ENCODE measurements at places on chromosomes 3 and 15.
A peak's percentile ranks its signal among the peaks of the same experiment; 100 is the strongest.

- DNase-seq, result no peak
Observed at GRCh38 chr15:43795197-43795596, 3.1 kb downstream of the SERF2 start.

- no peak for DNase-seq
Observed at GRCh38 chr3:51722362-51722761, 15.5 kb downstream of the GRM2 start.

DNA sequence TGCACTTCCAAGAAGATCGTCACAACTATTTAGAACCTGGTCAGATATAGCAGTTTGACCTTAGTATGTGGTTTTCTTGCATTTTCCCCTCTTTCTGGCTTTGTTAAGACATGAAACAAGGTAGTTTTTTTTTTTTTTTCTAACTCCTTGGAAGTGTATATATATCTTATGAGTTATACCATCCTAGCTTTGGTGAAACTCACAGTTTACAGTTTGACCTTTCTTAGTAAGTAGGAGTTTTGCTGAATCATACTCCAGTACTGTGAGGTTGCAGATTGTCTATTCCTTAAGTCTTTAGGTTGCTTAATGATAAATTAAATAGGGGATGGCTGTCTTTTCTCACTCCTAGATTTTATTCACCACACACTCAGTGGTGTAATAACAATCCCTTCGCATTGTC, 325.0 kb downstream of the RBMS3 start:
- peak; percentile 15 for DNase-seq

GRCh38 chr15:90188914-90189748, 12.0 kb upstream of the SEMA4B start:
- DNase-seq, result no peak

- DNase-seq, result peak; percentile 44
Observed at GRCh38 chr3:111751961-111752360, 107.1 kb upstream of the PHLDB2 start.

DNA sequence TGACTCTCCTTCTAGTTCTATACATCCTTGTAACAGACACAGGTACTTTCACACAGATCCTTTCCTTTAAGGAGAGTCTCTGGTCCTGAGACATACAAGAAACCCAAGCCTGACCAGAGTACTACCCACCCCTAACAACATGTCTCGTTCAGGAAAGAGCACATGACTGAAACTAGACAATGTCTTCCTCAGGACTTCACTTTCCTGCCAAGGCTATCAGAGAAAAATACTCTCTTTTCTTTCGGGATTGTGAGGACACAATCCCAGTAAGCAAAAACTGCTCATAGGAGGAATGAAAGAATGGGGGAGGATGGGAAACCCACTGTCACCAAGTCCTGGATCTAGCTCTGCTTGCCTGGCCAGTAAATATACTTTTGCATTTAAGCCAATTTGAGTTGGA, 11.5 kb upstream of the ANKRD28 start:
- no peak for DNase-seq

DNA sequence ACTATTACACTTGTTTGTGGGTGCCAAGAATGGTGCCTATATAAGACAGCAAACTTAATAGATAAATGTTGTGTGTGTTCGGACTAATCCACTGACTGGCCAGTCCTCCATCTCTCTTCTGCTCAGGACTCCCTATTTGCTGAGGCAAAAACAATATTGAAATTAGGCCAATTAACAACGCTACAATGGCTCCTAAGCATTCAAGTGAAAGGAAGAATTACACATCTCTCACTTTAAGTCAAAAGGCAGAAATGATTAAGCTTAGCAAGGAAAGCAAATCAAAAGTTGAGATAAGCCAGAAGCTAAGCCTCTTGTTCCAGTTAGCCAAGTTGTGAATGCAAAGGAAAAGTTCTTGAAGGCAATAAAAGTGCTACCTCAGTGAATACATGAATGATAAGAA, 126.9 kb downstream of the CCNL1 start:
- no peak for DNase-seq

- DNase-seq, result no peak
Observed at GRCh38 chr15:62874959-62875625, 167.5 kb upstream of the TPM1 start.

DNA sequence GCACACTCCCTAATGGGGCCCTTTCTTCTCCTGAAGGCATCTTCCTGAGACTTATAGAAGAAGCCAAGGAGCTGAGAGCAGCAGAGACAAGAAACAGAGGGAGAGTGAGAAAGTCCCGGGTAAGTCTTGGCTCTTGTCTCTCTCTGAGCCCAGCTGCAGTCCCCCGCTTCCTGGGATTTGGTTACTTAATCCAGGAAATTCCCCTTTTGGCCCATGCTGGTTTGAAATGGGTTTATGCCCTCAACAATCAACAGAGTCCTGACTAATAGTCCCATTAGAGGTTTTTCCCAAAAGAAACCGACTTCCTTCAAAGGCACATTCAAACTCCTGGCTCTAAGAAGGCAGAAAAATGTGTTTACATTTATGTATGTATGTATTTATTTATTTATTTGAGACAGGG, 22.0 kb downstream of the TMEM158 start:
- peak; percentile 29 for DNase-seq

GRCh38 chr3:127217596-127218453, 24.9 kb downstream of the PRR23E start:
- DNase-seq, result no peak

GRCh38 chr3:141057946-141058800, 7.0 kb downstream of the SPSB4 start:
- DNase-seq, result no peak

- DNase-seq, result no peak
Observed at GRCh38 chr3:64685331-64685799, 2.4 kb downstream of the ADAMTS9 start.

- DNase-seq, result no peak
Observed at GRCh38 chr3:115862099-115862498, 238.8 kb downstream of the GAP43 start.

DNA sequence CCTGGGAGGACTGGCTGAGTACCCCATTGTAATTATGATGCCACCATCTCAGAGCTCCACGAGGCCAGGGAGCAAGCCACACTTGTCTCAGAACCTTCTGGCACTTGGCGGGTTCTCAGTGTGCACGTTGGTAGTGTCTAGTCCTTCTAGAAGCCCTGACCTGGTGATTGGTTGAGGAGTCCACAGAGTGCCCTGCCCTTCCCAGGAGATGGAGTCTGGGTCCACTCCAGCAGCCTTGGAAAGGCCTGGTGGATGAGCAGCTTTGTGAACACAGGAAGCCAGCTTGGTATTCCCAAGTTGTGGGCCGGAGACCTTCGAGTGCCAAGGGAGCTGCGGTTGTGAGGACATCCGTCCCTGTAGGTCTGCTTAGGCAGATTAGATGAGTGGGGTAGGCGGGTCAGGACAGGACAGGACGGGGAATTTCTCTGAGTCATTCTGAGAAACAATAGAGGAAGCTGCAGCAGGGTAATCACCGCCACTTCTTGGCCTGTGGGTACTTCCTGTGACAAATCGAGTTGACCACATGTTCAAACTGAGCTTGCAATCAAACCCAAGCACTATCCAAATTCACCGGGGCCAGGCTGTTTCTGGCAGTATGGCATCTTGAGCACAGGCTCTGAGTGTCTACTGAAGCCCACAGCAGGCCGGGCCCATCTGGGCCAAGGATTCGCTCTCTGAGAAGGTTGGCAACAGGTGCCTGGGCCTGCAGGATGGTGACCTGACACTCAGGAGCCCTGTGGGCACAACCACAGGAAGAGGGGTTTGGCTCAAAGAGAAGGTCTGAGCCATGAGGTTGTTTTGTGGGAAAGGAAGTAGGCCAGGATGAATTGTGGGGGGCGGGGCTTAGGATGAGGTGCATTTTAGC, 71.5 kb upstream of the PLXNA1 start:
- DNase-seq, result peak; percentile 29

DNA sequence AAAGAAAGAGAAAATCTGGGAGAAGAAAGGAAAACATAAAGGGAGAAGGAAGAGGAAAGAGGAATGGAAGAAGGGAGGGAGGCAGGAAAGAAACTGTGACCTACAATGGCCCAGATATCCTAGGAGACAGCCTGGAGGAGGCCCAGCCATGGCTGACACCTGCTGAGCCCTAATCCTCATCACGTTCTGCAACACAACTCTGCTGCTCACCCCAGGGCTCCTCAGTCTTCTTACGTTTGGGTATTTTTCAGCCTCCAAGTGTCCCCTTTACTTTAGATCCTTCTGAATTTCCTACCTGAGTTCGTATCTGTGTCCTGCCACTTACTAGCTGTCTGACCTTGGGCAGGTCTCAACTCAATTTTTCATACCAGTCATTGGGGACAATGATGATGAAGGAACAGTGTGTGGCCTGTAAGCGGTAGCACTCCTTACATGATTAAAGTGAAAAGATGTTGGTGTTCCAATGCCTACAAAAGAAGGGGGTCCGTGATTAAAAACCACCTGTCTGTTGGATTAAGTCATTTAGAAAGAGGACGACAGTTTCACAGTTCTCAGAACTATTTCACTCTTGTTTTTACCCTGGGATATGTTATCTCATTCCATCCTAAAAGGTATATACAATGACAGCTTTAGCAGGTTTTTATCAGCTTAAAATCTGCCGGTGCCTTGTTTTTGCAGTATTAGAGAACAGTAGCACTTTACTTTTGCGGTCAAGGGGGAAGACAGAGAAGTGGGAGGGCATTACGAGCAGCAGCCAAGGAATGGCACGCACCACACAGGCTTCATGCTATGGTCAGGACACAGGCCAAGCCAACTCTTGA, 47.4 kb downstream of the CCR4 start:
- DNase-seq, result no peak

DNA sequence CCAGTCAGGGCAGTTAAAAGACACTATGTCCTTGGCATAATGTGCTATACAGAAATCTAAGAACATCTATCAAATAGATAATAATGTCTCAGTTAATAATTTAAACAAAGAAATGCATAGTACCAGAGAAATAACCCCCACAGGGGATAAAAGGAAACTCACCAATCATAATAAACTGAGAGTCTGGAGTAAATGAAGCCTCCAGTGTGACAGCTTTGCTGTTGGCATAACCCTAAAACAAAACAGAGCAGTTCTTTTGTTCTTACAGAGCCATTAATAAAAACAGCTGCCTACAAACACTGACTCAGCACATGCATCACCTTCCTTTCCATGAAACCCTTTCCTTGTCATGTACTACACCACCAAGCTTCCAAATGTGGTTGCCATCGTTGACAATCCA, 13.5 kb downstream of the PPM1M start:
- no peak for DNase-seq

GRCh38 chr3:12903000-12903800, 61.8 kb upstream of the RPL32 start:
- no peak for DNase-seq

- DNase-seq, result no peak
Observed at GRCh38 chr15:68399096-68400065, 32.6 kb downstream of the ITGA11 start.

- no peak for DNase-seq
Observed at GRCh38 chr3:49675912-49676311, 1.8 kb downstream of the APEH start.

GRCh38 chr3:62586356-62586755, 213.0 kb upstream of the FEZF2 start:
- no peak for DNase-seq

- DNase-seq, result no peak
Observed at GRCh38 chr3:34696831-34697230, 898.4 kb downstream of the PDCD6IP start.

- no peak for DNase-seq
Observed at GRCh38 chr15:48361685-48362084, 30.5 kb downstream of the DUT start.

DNA sequence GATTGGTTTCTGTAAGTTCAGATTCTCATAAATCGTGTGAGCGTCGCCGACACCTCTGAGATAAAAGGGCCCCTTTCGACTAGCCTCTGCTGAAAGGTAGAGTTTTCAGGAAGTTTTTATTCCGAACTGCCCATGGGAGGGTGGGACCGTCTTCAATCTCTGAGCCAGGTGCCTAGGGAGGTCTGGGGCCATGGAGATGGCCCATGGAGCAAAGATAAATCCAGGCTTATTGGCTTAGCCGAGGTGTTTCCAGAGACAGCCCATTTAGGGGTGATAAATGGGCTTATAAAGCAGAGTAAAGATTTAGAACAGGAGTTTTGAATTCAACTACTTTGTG, 442 bp downstream of the QTRT2 start:
- DNase-seq, result no peak

GRCh38 chr3:45275006-45275704, 49.1 kb upstream of the TMEM158 start:
- DNase-seq, result no peak

GRCh38 chr15:37076543-37076942, 23.8 kb downstream of the MEIS2 start:
- DNase-seq, result no peak

DNA sequence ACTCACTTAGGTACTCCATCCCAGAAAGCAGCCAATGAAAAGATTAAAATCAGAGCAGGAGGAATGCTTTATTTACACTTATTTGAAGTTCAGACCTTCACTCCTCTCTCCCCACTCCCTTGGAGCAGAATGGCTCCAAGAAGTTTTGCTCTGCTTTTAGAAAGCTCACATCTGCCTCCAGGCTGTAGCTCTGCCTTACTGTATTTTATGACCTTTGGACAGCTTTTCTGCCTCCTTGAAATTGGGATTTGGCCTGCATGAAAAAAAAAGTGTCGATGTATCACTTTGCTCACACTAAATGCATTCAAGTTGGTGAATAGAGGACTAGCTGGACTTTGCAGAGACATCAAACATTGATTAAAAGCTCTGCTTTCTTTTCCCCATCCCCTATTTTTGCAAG, 95.3 kb downstream of the SLC9A9 start:
- no peak for DNase-seq

GRCh38 chr3:11703146-11703545, 59.4 kb upstream of the VGLL4 start:
- DNase-seq, result no peak

- DNase-seq, result no peak
Observed at GRCh38 chr3:53768478-53769459, 77.5 kb downstream of the CHDH start.

GRCh38 chr3:197718891-197719290, 17.8 kb downstream of the RUBCN start:
- peak; percentile 58 for DNase-seq

DNA sequence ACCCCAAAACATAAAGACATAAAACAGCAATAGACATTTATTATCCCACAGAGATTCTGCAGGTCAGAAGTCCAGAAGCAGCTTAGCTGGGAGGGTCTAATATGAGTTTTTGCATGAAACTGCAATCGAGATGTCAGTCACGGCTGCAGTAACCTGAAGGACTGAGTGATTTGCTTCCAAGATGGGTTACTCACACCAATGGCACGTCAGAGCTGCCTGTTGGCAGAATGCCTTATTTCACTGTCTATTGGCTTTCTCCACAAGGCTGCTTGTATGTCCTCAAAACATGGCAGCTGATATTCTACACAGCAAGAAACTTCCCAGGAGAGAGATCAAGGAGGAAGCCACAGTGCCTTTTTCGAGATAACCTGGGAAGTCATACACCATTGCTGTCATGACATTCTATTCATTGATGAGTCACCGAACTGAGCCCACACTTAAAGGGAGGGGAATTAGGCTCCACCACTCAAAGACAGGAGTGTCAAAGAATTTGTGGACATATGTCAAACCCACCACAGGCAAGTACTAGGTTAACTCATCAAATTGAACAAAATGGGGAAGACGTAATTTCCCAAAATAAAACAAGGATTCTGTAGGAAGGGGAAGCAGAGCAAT, 122.2 kb downstream of the SYNPR start:
- DNase-seq, result no peak

All from AG08396 (cell line).